ENCODE measurements at places on chromosomes 5 and 9.
A peak's percentile ranks its signal among the peaks of the same experiment; 100 is the strongest.

DNA sequence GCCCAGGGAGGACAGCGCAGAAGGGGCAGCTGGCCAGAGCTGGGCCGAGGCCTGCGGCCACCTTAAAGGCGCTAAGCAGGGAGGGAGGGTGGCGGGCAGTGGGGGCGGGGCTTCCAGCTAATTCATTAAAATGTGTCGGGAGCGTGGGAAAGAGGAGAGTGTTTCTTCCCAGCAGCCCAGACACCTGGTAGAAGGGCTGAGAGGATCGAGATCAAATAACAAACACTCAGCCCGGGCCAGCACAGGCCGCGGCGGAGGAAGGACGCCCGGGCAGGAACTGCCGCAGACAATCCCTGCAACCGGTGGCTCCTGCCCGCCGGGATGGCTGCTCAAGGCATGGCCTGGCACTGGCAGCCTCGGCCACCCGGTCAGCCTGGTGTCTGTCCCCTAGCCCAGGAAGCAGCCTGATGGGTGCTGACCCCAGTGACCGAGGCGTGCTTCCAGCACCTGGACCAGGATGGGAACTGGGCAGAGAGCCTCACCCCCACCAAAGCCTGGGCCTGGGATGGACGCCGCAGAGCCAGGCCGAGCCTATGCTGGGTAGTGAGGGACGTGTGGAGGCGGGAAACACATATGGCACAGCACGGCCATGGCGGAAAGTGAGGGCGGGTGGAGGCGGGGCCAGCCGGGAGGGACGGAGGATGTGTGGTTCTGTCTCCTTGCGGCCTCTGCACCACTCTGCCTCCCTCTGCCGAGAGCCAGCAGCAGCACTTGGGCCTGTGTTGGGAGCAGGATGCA is 3.2 kb upstream of the NRARP start:
- DNase-seq: peak; percentile 87

GRCh38 chr5:124979251-124979650 is 232.8 kb upstream of the ZNF608 start:
- no peak for DNase-seq

- no peak for DNase-seq
Observed at GRCh38 chr5:150107909-150108447, 21.6 kb upstream of the CSF1R start.

GRCh38 chr5:126998201-126998631 is 32.1 kb downstream of the MARCHF3 start:
- no peak for DNase-seq

DNA sequence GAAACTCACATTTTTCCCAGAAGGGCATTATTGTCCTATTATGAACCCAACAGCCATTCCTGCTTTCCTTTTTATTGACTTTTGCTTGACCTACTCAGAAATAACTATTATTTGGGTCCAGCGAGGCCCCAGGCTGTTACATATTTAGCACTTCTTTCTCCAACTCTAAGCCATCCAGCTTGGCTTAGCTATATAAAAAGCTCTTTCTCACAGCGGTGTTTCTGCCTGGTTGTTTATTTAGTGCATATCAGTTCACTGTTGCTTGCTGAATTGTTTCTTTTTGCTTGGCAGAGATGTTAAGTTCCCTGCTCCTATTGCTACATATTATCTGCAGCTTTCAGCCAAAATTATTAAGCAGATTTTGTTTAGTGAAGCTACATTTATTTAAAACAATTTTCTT is 1156.8 kb upstream of the SEMA6A start:
- DNase-seq: no peak

- no peak for DNase-seq
Observed at GRCh38 chr5:7208938-7209337, 187.0 kb upstream of the ADCY2 start.

GRCh38 chr9:121634329-121635261 is 16.8 kb upstream of the DAB2IP start:
- peak; percentile 75 for DNase-seq

DNA sequence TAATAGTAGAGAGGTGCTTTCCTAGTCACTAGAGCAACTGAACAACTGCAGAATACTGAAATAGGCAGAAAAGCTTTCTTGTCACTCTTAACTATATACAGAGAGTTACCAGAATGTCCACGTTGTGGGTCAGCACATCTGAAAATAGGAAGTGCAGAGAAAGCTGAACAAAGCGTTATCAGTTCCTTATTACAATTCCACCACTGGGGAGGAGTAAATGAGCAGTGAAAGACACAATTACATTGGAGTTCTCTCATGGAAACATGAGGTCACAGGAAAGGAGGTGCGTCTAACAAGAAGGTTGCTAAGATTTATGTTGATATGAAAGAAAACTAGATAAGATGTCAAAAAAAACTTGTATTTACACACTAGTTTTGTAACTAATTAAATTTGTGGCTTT is 461.9 kb upstream of the COX7C start:
- DNase-seq: no peak

DNA sequence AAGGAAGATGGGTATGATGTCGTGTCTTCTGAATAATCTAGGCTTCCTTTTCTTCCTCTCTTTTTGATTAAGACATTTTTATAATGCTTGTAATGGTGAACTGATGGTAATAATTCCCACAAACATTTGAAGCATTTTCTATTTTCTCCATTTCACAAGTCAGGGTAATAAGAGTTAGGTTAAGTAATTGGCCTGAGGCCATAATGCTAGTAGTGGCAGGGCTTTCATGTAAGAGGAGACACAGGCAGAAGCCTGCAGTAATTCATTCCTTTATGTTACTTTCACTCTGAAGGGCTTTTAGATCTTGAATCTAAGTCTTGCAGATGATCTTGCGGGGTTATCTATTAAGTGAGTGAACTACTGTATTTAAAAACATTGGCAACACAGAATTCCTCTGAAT is 374.9 kb downstream of the MAT2B start:
- no peak for DNase-seq

DNA sequence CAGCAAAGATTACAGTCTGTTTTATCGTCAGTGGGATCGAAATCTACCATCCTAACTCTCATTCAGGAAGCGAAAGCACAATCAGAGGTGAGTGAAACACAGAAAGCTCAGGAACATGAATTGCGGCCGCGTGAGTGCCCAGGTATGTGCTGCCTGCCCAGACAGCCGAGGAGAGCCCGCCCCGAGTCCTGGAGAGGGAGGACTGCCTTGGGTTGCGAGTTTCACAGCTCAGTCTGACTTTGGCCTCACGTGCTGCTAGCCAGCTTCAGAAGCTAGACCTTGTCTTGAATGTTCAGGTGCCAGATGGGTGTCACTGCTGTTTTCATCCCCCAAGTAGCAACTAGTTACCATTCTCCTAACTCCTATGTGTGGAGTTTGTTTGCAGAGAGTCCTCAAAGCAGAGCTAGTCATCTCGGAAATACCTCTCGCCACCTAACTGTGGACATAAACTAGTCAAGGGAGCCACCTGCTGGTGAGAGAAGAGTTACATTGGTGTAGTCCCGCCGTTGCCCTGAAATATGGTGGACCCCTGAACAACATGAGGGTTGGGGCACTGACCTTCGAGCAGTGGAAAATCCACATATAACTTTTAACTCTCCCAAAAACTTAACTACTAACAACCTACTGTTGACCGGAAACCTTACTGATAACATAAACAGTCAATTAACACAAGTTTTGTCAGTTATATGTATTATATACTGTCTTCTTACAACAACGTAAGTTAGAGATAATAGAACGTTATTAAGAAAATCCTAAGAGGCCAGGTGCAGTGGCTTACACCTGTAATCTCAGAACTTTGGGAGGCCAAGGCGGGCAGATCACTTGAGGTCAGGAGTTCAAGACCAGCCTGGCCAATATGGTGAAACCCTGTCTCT is 80.9 kb downstream of the GOLPH3 start:
- DNase-seq: peak; percentile 84

DNA sequence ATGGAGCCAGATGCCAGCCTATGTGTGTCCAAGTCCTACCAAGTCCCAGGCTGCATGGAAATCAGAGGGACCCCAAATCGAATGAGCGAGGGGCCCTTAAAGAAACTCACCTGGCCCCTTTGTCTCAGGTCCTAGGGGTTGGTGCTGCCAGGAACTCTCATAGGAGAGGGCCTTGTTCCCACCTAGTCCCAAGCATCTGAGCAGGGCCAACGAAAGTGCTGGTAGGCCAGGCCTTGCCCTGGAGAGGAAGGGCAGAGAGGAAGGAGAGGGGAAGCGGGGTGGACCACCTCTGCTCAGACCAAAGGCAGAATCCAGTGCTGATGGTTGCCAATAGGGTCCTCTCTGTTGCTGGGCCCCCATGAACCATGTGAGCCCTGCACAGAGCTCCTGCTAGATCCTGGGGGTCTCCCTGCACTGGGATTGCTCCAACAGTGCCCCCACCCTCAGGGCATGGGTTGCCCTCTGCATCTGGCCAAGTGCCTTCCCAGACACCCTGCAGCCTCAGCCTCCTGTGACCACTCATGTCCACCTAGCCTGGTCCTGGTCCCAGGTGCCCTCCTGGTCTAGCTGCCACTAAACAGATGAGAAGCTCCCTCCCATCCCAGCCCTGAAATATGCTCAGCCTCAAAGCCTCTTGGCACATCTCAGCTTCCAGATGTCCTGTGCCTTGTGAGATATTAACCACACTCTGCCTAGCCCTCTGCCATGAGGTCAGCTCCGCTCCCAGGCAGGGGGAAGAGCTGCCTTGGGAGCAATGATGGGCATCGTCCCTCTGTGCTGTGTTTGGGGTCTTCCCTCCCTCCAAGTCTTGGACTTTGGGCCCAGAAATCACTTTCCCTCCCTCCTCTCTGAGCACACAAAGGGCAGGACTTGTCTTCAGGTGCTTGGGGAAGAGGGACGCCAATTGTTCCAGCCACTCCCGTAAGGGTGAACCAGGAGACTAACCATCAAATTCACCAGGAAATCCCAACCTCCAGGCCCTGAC is 109.6 kb downstream of the ADAMTS2 start:
- DNase-seq: no peak

GRCh38 chr5:68122439-68123328 is 92.9 kb upstream of the PIK3R1 start:
- DNase-seq: peak; percentile 7

GRCh38 chr9:87573841-87574342 is 76.2 kb downstream of the DAPK1 start:
- DNase-seq: no peak

GRCh38 chr9:136673975-136674785 is 11.5 kb downstream of the EGFL7 start:
- no peak for DNase-seq

- no peak for DNase-seq
Observed at GRCh38 chr9:110303133-110303532, 34.5 kb downstream of the TXNDC8 start.

DNA sequence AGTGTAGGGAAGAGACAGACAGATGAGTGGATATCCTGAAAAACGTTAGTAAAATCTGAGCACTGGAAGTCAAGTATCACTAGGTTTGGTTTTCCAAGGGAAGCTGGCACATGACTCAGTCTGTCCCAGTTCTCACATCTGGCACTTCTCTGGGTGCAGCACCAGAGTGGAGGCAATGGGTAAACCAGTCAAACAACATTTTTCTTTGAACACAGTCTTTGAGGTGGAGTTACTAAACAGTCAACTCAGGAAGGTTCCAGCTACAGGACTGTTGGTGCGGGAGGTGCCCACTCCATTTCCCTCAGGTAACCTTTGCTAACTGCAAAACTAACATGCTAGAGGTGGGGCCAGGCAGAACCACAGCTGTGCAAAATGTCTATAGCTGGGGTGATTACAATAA is 301.4 kb upstream of the RFX3 start:
- no peak for DNase-seq

DNA sequence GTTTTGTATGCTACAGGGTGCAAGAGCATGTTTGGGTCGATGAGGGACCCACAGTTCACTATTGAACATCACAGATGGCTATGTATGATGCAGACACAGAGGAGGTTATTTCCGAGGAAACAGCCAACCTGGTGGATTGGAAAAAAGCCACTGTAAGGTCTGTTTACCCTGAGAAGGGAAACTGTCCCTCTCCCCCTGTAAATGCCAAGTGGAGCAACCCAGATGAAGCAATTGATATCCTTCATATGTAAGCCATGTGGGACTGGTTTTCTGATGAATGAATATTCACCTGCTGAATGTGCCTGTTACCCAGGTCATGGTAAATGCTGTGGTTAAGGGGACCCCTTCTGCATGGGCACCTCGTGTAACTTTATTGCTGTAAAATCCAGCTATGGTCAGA is 14.8 kb upstream of the CTSV start:
- DNase-seq: no peak

- no peak for DNase-seq
Observed at GRCh38 chr5:2695200-2695891, 56.1 kb downstream of the IRX2 start.

DNA sequence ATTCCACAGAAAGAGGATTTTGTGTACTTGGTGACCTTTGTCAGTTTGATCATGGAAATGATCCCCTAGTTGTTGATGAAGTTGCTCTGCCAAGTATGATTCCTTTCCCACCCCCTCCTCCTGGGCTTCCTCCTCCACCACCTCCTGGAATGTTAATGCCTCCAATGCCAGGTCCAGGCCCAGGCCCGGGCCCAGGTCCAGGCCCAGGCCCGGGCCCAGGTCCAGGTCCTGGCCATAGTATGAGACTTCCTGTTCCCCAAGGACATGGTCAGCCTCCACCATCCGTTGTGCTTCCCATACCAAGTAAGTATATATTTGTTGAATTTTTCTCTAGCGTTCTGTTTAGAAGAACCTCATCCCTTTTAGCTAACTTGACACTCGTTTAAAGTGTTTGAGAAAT is 30.0 kb downstream of the RBM27 start:
- DNase-seq: no peak

DNA sequence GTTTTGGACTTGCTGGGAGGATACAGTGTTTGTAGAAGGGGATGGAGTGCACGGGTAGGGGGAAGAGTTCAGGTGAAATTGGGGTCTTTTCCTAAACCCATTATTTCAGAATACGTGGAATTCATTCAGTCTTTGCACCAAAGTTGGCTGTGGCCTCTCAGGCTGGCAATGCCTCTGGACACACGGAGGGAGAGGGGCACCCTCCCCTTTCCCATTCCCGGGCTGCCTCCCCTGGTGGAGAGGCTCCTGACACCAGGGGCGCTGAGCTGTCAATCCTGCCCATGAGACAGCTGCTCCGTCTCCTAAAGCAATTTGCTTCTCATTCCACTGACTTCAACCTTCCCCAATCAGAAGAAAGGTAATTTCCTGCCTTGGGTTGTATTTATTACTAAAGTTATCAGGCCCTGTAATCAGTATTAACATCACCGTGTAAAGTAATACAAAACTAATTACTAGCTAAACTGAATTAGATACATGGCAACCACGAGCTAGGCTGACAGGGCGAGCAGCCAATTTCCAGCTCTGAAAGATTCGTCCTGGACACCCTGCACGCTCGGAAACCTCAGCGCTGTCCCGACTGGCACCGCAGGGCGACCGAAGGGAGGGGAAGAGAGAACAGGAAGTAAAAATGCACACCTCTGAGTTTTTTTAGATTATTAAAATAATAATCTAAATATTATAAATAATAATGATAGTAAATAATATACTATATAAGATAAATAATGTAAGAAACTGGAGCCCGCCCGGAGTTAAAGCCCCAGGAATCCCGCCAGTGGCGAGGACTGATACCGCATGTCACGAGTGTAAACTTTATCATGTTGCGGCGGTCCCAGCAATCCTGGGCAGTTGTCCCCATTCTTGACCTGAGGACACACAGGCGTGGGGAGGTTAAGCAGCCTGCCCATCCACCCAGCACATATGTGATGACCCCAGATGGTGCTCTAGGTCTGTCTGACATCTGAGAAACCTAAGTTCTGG is 6.9 kb upstream of the OLFM1 start:
- no peak for DNase-seq
